Prostate gland (tissue), 2 donors: ENCODE measurements at places on chromosomes 4 and X.

DNA sequence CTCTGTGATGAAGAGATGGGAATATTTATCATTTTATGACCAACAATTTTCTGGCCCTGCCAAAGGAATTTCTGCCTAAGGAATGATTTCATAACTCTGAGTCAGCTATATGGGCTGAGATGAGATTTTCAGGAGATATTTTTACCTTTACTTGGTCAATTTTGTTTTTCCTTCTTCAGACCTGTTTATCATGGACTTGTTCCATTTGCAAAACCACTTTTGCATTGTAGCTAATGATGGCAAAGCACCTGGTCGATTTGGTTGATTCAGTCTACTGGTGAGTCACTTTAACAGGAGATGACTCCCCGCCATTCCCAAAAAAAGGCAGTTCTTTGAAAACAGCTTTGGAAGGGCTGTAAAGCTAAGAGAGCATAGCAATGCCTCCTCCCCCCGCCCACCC lies 53.3 kb downstream of the TEX13A start:
- no peak for DNase-seq

DNA sequence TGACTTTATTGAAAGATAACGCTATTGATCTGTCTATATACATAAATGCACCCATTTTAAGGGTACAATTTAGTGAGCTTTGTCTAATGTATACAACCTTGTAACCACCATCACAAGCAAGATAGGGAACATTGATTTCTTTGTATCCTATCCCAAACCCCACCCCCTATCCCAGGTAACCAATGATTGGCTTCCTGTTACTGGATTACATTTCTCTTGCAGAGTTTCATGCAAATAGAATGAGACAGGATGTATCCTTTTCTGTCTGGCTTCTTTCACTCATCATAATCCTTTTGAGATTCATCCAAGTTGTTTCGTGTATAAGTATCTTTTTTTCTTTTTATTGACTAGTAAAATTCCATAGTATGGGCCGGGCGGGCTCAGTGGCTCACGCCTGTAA lies 1.6 kb upstream of the GRIPAP1 start:
- no peak for DNase-seq

GRCh38 chr4:6902318-6903042 lies 7.1 kb upstream of the TBC1D14 start:
- no peak for DNase-seq

GRCh38 chr4:127410201-127410600 lies 222.6 kb upstream of the INTU start:
- DNase-seq, result no peak

DNA sequence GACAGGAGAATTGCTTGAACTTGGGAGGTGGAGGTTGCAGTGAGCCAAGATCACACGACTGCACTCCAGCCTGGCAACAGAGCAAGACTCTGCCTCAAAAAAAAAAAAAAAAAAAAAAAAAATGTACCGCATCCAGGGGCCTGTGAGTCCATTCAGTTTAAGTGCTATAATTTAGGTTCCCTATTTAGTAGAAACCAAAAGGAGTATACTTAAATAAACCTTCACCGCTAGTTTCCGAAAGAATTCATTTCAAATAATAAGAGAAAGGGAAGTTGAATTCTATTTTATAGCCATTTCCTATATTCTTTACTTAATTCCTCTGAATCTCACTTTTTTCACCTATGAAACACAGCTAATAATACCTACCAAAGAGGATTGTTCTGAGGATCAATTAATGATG lies 20.8 kb upstream of the LRBA start:
- no peak for DNase-seq

GRCh38 chr4:6204871-6205566 lies 4.7 kb upstream of the JAKMIP1 start:
- DNase-seq, result no peak

- DNase-seq, result no peak
Measured at GRCh38 chr4:43732829-43733426, 715.7 kb downstream of the KCTD8 start.

GRCh38 chr4:16894406-16894805 lies 4.0 kb downstream of the LDB2 start:
- no peak for DNase-seq

GRCh38 chr4:138734746-138735145 lies 280.8 kb upstream of the NOCT start:
- DNase-seq, result no peak

GRCh38 chr4:1082215-1083182 lies 30.9 kb downstream of the RNF212 start:
- peak; percentile 87 for DNase-seq

GRCh38 chrX:104427693-104428092 lies 138.3 kb upstream of the IL1RAPL2 start:
- no peak for DNase-seq

DNA sequence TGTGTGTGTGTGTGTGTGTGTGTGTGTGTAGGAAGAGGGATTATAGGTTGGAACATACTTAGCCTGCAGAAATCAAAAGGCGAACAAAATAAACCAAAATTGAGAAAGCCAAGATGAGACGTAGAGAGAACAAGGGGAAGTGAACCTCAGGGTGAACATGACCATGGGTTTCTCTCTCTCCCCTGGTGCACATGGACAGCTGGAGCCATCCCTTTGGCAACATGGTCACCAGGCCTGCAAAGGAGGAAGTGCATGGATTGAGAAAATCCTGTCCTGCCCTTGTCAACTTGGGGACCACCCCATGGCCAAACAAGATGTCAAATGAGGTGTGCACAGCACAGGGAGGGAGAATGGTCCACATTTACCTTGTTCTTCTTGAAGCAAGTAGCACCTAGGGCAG lies 23.1 kb downstream of the LGI2 start:
- DNase-seq, result no peak

DNA sequence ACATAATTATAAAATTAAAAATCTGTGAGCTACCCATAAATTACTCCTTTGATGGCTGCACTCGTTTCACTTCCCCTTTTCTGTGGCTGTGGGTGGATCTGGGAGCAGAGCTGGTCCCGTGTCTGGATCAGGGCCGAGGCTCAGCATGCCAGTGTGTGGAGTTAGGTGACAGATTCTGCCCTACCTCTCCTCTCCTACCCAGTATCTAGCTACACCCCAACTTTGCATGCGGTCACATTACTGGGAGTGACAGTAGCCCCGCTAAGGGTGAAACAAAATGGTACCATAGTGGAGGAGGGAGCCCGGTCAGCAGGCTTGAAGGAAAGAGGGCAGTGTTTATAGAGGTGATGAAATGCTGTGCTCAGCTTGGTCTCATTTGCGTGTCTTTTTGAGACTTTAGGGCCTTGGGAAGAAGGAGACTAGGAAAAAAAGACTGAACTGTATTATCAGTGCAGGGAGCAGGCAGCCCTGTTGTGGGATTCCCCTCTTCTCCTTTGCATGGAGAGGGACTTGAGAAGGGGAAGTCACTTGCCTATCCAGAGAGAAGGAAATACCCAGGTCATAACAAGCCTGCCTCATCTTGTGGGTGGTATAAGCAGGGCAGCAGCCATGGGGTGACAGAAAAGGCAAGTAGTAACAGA lies 48.4 kb downstream of the ARHGAP10 start:
- DNase-seq, result no peak

DNA sequence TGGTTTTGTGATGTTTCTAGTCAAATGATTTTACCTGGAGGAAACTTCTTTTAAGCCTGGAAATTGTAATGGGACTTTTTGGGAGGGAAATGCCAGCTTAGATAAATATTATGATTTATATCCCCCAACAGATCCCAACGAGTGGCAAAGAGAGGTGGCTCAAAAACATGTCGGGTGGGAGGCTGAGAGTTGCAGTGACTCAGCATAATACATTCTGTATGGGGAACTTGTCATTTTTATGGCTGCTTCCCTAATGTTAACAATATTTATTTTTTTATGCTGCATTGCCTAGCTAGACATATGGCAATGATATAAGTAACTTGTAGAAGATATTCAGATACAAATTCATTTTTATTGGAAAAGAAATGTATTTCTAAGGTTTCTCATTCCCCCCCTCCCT lies 219.0 kb downstream of the ARHGAP10 start:
- no peak for DNase-seq

- peak; percentile 45 for DNase-seq
Measured at GRCh38 chr4:42655921-42656678, 805 bp downstream of the ATP8A1 start.

DNA sequence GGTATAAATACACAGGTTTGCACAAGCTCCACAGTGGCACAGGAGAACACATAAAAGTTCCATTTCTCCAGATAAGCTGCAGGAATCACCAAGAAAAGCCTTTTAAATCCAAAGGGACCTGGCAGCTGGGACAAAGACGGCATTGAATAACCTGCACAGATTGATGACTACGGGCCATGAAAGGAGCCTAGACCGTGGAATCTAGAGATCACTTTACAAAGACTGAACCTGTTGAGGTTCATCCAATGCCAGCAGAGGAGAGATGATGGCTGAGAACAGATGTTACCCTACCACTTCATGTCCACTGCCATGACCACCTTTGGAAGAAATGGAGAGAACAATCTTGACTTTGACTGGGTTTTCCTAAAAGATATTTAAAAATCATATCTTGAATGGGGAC lies 88.7 kb downstream of the PRSS12 start:
- no peak for DNase-seq

DNA sequence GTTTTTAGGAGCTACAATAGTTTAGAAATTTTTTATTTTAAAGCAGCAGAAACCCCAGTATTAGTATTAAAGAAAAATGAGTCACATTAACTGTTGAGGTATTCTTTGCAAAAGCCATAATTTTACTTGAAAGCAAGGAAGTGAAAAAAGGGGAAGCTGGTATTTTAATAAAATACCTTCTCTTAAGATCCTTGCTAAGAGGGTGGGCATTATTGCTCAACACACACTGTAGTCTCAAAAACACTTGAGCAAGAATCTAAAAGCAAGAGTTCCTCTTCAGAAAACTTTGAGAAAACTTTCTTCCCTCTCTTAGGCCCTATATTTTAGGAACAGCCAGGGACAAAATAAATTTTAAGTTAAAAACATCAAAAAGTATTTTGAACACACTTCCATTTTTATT lies 259.4 kb upstream of the DIAPH2 start:
- no peak for DNase-seq

- no peak for DNase-seq
Measured at GRCh38 chr4:111992351-111993168, 152.7 kb upstream of the FAM241A start.

GRCh38 chrX:40140706-40141499 lies 43.1 kb upstream of the BCOR start:
- no peak for DNase-seq

- no peak for DNase-seq
Measured at GRCh38 chr4:69731241-69731640, 29.2 kb downstream of the SULT1B1 start.

DNA sequence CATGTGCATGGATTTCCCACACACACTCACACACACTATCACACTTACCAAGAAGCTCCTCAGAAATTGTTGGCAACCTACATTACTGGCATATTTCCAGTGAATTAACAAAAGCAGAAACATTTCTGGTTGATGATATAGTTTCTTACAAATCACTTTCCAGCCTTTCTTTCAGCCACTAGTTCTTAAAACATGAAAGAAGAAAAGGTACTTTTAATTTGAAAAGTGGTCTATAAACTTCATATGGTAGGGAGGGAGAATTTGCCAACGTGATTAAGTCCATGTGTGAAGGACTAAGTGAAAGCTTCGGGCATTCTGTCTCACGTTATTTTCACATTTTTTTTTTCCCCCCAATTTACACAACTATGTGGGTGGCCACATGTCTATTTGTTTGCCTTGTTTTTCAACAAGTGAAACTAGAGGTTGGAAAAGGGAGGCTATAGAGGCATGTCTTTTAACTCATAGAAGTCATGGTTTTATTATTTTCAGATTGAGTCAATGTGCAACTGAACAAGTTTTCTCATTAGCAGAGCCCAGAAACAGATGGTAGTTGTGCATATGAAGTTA lies 832.1 kb upstream of the INTU start:
- DNase-seq, result no peak

- DNase-seq, result no peak
Measured at GRCh38 chr4:16555156-16555555, 328.9 kb upstream of the TAPT1 start.

- no peak for DNase-seq
Measured at GRCh38 chr4:67762086-67762485, 7.9 kb upstream of the GNRHR start.

DNA sequence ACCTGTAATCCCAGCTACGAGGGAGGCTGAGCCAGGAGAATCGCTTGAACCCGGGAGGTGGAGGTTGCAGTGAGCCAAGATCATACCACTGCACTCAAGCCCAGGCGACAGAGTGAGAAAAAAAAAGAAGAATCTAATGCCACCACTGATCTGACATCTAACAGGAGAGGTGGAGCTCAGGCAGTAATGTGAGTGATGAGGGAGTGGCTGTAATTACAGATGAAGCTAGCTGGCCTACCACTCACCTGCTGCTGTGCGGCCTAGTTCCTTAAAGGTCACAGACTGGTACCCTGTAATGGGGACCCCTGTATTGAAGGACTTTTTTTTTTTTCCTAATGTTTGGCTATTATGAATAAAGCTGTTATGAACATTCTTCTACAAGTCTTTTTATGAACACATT lies 25.3 kb upstream of the GABRE start:
- no peak for DNase-seq

- no peak for DNase-seq
Measured at GRCh38 chr4:7244751-7245320, 52.5 kb downstream of the SORCS2 start.

DNA sequence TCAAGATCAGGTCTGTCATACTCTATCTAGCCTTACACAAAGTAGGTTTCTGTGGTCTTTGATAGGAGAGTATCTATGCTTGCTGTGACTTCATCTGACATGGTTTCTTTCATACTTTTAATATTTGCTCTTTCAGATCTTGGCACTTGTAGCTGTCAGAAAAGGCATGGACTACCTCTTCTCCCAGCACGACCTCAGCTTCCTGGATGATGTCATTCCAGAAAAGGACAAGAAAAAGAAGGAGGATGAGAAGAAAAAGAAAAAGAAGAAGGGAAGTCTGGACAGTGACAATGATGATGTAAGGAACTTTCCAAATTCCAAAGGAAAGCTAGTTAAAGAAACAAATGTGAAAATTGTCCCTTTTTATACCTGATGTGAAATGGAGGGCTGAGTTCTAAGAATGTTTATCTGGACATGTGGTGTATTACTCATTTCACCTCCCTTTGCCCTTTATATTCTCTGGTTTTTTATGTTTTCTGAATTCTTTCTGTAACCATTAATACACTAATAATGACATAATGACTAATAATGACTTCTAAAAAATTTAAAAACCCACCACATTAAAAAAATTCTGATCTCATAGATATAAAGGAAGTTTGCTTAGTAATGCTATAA lies 221.2 kb downstream of the SLC4A4 start:
- DNase-seq, result no peak

DNA sequence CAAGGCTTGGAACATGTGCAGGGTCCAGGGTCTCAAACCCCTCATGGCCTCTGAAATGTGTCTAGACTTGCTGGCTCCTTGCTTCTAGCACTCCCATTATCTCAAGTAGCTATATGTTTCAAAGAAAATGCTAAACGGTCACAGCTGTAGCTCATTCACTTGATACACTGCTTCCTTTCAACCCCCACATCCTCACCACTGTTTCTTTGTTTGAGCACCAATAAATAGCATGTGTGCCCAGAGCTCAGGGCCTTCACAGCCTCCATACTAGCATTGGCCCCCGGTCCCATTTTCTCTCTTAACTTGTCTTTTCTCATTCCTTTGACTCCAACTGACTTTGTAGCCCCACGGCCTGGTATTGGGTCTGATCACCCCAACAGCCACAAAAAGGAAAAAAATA lies 801.8 kb downstream of the STIM2 start:
- no peak for DNase-seq
